Stimulated activated CD4-positive, alpha-beta T cell treated with anti-CD3 and anti-CD28 coated beads, Interleukin-12 subunit alpha, Interleukin-12 subunit beta, amount 100 ng/mL, for 48 hours (primary cell): ENCODE measurements at places on chromosomes 1 and 21.

DNA sequence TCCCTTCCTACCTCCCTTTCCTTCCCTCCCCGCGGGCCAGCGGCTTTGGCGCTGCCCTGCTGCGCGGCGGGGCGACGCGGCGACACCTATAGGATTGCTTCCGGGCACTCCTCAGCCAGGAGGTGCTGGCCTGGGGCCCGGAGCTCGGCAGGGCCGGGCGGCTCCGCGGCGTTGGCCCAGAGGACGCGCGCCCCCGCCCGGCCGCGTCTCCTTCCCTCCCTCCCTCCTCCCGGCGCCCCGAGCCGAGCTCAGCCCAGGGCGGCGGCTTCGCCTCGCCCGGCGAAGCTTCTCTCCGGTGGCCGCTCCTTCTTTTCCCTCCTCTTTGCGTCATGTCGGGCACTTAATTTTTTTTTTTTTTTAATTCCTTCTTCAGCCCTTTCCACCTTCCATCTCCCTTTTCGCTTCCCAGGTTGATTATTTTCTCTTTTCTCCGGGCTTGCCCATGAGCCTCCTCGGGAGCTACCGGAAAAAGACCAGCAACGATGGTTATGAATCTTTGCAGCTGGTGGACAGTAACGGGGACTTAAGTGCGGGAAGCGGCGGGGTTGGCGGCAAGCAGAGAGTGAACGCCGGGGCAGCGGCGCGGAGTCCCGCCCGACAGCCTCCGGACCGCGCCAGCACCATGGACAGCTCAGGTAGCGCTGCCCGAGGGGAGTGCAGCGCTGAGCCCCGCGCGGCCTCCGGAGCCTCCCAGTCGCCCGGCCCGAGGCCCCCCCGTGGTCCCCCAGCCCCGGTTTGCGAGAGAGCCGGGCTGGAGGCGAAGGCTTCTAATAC, at the start of gene DNAJC6:
DNAJC6 (plus strand) TSS at position 240 of the 774 bp plus-strand sequence; CDS start at position 443, 203 bp downstream.
- no peak for DNase-seq

DNA sequence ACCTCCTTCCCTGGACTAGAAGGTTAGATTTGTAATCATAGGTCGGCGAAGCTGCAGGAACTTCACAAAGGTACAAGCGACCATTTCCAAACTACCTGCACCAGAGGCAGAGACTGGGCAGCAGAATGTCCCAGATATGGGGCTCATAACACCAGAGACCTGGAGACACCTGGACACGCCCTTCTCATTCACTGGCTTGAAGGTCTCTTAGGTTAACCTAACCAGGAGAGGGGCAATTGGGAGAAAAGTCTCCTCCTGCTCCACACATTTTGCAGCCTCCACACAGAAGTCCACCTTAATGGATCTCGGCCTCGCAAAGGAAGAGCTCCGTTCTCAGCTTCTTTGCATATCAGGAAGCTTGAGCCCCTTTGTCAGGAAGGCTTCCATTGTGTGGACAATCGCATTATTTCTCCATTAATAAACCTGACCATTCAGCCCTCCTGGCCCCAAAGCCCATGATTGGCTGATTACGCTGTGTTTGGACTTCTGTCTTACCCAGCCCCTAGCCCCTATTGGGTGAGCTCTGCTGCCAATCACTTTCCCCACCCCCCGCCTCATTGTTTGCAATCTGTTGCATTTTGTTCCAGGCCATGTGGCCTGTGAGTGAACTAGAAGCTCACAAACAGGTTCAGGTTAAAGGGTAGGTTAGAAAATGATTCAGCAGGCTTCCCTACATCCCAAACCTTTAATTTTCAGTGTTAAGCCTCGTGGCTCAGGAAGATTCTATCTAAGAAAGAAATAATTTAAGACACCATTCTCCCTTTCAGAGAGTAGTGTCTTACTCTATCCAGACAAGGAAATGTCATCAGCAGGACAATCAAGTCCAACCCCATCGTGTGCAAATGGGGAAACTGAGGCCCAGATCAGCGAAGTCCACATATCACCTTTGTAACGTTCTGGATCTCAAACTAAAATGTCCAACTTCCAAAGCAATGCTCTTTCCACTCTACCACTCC, 2.8 kb downstream of the MYCL start:
- no peak for DNase-seq

- no peak for DNase-seq
Observed at GRCh38 chr21:36964398-36964797, 2.1 kb downstream of the HLCS start.

- no peak for DNase-seq
Observed at GRCh38 chr1:29532751-29533150, 296.4 kb downstream of the PTPRU start.

GRCh38 chr1:110385369-110385768, 5.5 kb downstream of the SLC16A4 start:
- DNase-seq = no peak

DNA sequence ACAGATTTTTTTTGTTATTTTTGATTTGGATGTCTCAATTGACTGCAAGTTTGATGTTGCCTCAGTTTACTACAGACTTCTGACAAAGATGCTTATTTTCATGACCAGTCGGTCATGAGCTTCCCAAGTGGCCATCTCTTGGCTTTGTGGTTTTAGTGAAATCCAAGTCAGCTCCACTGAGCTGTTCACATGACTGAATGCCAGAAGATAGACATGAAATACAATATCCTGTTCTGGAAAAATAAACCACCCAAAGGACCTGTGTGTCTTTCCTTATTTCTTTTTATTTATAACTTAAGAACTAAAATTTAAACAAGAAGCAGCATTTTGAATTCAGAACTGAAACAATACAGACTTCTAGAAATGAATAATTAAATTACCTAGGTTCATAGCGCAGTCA, 89.3 kb downstream of the HMCN1 start:
- DNase-seq = no peak

- DNase-seq = no peak
Observed at GRCh38 chr21:29749223-29749622, 190.6 kb downstream of the GRIK1 start.

GRCh38 chr1:115462566-115463076, 124.6 kb upstream of the NGF start:
- no peak for DNase-seq

- no peak for DNase-seq
Observed at GRCh38 chr1:25673962-25674806, 57.6 kb downstream of the MAN1C1 start.

DNA sequence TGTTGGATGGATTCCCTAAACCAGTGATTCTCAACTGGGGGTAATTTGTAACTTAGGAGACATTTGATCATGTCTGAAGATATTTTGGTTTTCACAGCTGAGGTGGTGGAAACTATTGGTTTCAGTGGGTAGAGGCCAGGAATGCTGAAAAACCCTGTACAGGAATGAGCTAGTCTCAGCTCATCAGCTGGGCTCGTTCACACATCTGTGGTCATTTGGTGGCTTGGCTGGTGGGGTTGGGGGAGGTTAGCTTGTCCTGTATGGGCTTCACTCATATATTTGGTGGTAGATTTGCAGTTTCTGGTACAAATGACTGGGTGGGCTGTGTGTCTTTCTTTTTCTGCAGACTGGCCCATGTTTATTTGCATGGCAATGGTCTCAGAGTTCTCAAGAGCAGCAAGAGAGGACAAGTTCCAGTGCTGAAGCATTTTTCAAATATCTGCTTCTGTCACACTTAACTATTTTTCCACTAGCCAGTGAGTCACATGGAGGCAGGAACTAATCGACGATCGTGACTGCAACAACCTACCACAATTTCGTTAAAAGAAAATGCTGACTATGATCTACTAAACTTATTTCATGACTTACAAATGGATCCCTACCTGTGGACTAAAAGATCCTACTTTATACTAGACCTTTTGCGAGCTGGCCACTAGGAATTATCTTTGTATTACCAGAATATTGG, 321.7 kb upstream of the PLXNA2 start:
- DNase-seq = no peak

GRCh38 chr1:186465946-186466345, 5.0 kb upstream of the PDC start:
- DNase-seq = no peak

DNA sequence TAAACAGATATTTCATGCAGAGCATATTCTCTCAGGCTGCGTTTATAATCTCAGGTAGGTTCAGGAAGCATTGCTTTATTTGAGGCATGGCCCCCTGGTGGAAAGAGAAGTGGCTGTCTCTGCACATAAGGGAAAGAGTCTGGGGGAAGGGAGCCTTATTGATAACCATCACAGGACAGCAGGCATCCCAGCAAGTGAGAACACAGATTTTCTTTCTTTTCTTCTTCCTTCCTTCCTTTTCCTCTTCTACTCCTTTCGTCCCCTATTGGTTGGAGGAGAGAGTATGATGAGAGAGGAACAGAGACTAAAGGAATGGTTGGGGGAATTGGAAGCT, 21.9 kb downstream of the TSNAX start:
- no peak for DNase-seq

DNA sequence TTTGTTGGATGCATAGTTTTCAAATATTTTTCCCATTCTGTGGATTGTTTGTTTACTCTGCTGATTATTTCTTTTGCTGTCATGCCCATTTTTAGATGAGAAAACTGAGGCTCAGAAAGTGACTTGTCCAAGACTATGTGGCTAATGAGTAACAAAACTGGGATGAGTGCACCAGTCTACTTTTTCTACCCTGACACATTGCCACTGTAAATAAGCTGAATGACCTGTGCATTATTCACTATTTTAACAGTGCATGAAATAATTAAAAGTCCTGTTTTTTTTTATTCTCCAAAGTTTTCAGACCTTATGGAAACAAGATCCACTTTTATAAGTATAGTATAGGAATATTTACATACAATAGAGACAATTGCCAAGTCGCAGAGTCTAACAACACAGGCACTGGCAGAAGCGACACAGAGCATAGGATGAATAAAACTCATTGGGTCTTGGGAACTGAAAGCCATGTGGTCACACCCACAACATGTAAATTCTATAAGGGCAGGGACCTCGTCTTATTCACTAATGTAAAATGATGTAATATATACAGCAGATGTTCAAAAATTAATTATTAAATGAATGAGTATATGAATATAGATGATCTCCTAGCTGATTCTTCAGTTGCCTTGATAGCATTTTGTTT, 45.2 kb downstream of the HLX start:
- no peak for DNase-seq

DNA sequence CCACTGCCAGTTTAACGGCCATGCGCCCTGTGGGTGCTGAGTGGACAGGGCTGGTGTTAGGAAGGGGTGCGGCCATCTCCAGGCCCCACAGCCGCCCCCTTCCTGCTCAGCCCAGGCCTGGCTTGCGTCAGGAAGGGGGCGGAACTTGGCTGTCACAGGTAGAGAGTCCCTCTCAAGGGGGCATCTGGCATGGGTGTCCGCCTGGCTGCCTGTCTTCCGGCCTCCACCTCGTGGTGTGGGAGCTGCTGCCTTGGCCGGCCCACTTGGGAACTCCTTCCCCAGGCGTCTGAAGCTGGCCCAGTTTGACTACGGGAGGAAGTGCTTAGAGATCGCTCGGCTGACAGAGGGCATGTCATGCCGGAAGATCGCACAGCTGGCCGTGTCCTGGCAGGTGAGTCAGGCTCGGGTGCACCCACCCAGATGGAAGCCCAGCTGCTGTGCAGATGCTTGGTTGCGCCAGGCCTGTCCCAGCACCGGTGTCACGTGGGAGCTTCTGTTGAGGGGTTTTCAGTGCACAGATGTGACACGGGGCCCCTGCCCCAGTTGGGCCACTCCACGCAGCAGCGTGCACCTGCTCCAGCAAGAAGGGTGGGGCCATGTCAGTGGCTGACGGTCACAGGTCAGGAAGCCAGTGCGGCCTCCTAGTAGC, 9.1 kb upstream of the ATAD3B start:
- DNase-seq = no peak

GRCh38 chr1:55378582-55378981, 163.4 kb upstream of the USP24 start:
- no peak for DNase-seq

GRCh38 chr1:81407000-81407821, 393.5 kb upstream of the ADGRL2 start:
- no peak for DNase-seq

GRCh38 chr1:214338212-214338611, 57.3 kb downstream of the SMYD2 start:
- DNase-seq = no peak

GRCh38 chr1:154546264-154547063, 12.0 kb downstream of the UBE2Q1 start:
- peak; percentile 49 for DNase-seq

- DNase-seq = no peak
Observed at GRCh38 chr1:116224111-116224510, 112.9 kb downstream of the MAB21L3 start.

- no peak for DNase-seq
Observed at GRCh38 chr1:204096931-204097330, 24.0 kb downstream of the SOX13 start.

DNA sequence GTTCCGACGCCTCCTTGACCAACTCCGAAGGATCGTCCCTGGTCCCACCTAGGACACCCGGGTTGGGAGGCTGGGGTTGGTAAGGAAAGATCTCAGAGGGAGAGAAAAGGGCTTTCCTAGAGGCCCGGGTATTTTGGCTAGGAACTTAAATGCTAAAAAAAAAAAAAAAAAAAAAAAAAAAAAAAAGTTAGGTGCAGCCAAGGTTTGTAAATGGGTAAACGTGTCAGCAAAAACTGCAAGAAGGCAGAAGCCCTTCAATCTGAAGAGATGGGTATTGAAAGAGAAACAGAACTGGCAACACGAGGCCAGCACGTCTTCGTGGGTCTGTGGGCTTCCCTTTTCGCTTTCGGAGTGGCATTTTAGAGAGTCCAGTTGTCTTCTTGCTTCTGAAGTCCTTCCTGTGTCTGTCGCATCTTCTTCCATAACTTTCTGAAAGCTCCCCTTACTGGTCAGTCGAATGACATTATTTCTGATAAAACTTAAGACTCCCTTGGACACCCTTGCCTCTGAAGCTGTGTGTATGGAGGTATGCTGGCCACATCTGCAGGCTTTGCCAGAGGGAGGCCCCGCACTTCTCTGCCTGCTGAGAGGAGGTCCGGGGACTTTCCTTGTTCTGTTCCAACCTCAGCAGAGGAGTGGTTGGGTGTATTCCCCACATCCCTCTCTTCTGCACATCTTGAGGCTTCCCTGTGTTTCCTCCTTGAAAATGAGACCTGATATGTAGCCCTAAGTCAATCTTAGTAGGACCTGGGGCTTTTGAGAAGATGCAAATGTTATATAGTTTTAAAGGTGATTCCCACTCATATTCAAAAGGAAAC, 745 bp downstream of the RCSD1 start:
- no peak for DNase-seq

GRCh38 chr1:67464746-67465145, 34.5 kb upstream of the SERBP1 start:
- no peak for DNase-seq

DNA sequence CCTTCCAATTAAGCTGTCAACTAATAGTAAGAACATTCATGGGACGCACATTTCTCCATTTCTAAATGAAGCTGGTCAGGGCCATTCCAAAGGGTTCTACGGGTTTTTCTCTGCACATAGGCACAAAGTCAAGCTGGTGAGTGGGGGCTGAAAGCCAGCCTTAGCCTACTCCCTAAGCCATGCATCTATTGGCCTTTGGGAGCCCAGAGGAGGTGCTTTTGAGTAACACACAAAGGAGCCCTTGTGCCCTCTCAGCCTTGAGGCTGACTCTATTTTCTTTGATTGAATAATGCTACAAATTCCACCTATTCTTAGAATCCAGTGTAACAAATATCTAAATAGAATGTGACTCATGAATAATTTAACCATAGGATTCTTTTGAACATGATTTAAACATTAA, 73.6 kb downstream of the RGS13 start:
- no peak for DNase-seq

- no peak for DNase-seq
Observed at GRCh38 chr1:202684716-202685115, 25.5 kb downstream of the SYT2 start.
